Activated CD4-positive, alpha-beta T cell treated with anti-CD3 and anti-CD28 coated beads, Interleukin-2, amount 50 U/mL, for 1 hour (primary cell): ENCODE measurements at places on chromosomes 4 and X.

DNA sequence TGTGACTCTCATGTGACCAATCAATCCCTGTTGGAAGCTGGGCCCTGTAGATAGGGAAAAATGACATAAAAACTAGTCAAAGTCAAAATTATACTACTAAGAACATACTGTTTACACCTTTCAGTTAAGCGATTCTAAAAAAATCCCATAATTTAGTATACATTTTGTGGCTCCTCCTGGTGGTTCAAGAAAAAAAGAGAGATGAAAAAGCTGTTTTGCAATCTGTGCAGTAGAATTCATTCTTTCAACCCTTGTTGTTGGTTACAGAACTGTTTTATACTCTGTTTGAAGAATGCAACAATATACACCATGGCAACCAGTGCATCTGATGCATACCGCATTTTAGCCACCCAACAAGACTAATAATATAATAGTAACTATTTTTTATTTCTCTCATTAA, 66.8 kb upstream of the ANK2 start:
- DNase-seq = no peak

GRCh38 chr4:111807576-111807975, 337.7 kb upstream of the FAM241A start:
- DNase-seq = no peak

GRCh38 chr4:6369035-6369434, 99.4 kb downstream of the WFS1 start:
- no peak for DNase-seq

GRCh38 chr4:79977131-79977840, 95.7 kb downstream of the ANTXR2 start:
- no peak for DNase-seq

DNA sequence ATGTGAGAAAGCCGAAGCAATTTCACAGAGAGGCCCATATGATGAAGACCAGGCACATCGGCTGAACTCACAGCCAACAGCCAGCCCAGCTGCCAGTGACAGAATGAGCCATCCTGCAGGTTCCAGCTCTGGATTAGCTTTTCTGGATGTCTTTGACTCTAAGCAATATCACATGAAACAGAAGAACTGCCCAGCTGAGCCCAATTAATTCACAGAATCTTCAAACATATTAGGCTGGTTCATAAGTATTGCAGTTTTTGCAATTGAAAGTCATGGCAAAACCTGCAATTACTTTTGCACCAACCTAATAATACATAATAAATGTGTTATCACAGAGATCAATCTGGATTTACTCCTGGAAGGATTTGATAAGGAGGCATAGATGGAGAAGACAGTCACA, 299.9 kb downstream of the RAB28 start:
- no peak for DNase-seq

GRCh38 chr4:112340023-112340422, 42.9 kb downstream of the ALPK1 start:
- DNase-seq = no peak

- DNase-seq = no peak
Observed at GRCh38 chr4:147736458-147736857, 4.6 kb downstream of the ARHGAP10 start.

DNA sequence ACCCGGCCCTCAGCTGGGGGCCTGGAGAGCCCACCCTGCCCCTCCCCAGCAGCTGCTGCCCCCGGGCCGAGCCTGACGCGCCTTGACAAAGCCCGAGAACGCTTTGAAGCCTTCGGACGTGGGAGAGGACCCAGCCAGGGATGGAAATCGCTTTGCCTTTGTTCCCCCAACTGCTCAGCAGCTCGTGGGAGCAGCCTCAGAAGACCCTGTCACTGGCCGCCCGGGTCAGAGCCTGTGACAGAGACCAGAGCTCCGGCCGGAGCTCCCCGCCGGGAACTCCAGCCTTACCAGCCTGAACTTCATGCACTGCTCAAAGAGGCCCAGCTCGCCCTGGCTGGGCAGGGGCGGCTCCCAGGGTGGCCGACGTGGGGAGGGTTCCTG, 2.6 kb upstream of the SLC6A8 start:
- DNase-seq = no peak

GRCh38 chr4:5588046-5588445, 120.3 kb downstream of the EVC2 start:
- no peak for DNase-seq

- DNase-seq = no peak
Observed at GRCh38 chr4:3781997-3782930, 16.1 kb downstream of the ADRA2C start.

DNA sequence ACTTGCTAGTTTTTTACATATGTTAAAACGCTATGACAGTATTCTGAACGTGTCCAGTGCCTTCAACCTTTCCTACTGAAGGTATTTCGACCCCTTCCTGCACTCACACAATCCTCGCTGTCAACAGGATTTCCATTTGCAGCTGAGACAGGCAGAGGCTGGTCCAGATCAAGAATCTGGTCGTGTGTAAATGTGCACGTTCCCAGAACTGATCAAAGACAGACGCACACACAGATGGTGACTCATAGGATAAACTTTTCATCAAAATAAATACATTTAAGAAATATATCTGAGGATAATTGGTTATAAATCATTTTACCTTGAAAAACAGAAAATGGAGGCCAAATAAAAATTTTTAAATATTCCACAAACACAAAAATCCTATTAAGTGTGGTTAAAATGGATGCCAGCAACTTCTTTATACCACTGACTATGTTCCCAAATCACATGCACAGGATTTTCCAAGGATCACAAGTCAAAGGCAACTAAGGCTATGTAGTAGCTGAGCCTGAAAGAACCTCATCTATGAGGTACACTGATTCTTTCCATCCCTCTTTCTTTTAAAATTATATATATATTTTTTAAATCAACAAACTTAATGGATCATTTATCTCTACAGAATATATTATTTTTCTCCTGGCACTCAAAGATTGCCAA, 85.9 kb downstream of the RNF150 start:
- DNase-seq = no peak

DNA sequence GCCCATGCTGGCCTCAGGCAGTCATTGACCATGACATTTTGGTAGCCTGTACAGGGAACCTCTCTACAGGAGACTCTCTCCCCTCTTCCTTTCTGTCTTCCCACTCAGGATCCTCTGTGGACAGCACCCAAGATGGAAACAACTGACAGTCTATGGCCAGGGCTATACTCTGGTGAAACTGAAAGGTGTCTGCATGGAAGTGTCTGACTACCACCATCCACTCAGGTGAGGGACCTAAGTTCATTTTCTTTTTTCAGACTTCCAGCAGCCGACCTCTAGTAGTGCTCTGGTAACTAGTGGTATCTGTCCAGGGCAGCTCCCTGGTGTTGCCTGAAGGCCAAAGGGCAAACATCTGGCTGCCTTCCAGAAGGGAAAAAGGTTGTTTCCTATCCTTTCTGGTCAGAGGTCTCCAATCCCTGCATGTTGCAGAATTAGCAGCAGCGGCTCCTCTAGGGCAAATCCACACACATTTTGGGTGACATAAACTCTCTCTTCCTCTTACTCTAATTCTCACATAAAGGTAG, 804.5 kb downstream of the C4orf33 start:
- no peak for DNase-seq

DNA sequence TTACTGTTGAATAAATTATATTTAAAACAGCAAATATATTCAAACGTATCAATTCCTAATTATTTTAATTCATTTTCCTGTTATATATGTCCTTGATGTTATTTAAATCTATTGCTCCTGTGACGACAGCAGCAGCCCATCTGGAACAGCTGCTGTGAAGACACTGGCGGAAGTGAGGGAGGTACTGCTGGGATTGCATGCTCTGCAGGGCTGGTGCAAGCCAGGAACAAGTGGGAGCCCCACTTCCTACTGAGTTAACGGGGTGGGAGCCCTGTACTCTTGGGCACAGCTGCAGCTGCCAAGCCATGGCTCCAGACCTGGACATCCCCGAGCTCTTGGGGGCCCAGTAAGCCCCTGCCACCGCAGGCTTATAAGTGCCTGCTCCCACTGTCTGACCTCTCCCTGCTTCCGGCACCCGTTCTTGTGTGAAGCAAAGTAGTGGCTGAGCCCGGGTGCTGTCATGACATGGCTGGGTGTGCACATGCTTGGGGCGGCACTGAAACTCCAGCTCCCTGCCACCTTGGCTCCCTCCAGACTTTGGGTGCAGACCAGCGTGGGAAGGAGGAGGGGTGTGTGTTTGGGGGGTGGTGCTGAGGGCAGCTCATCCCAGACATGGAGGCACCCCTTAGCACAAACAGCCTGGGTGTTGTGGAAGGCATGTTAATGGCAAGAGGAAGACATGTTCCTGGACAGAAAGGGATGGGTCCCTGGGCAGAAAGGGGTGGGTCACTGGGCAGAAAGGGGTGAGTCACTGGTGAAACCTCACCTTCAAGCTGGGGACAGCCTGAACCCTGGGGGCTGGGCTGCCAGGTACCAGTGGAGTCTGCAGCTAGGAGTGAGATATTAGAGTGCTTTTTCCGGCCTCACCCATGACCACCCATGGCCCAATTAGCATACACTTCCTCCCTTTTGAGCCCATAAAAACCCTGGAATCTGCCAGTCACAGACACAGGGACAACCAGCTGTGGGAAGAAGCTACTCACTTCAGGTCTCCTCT, 1981.3 kb upstream of the IGFBP7 start:
- DNase-seq = no peak

- no peak for DNase-seq
Observed at GRCh38 chr4:121584836-121585235, 111.9 kb downstream of the ANXA5 start.

- DNase-seq = no peak
Observed at GRCh38 chrX:47586043-47586787, 4.0 kb downstream of the TIMP1 start.

DNA sequence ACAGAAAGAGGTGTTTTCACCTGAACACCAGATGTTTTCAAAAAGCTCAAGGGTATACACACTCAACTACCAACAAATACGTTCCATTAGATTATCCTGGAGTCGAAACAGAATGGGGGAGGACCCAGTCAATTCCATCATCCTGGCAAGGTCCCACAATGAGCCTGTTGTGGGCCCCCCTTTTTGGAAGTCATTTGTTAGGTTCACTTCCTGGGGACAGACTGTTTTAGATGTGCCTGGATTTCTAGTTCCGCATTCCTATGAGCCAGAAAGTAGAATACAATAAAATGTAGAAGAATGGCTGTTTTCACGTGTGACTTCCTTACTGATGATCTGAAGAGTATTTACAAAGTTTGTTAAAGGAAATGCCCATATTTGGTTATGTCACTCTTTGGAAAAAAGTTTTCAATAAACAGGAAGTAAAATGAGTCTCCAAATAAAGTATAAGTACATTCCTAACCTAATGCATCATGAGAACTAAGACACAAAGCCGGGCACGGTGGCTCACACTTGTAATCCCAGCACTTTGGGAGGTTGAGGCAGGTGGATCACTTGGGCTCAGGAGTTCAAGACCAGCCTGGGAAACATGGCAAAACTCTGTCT, 192.5 kb downstream of the MAML3 start:
- no peak for DNase-seq

GRCh38 chrX:39164212-39164611, 363.0 kb downstream of the MID1IP1 start:
- no peak for DNase-seq

GRCh38 chrX:30939928-30940327, 50.9 kb upstream of the TAB3 start:
- DNase-seq = no peak

DNA sequence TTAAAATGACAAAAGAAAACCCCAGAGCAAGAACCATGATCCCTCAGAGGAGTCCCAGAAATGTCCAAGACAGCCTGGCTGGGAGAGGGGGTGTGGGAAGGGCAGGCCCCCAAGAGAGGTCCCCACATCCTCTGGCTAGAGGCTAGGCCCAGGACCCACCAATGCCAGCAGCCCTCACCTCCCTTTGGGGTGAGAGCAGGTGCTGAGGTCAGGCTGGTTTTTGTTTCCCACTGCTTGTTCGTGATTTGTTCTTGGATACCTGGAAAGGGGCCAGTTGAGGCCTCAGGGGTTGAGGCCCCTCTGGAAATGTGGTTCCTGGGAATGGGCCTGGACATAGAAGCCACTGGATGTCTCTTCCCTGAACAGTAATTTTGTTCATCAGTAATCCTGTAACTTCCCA, 2.3 kb upstream of the GRSF1 start:
- no peak for DNase-seq

DNA sequence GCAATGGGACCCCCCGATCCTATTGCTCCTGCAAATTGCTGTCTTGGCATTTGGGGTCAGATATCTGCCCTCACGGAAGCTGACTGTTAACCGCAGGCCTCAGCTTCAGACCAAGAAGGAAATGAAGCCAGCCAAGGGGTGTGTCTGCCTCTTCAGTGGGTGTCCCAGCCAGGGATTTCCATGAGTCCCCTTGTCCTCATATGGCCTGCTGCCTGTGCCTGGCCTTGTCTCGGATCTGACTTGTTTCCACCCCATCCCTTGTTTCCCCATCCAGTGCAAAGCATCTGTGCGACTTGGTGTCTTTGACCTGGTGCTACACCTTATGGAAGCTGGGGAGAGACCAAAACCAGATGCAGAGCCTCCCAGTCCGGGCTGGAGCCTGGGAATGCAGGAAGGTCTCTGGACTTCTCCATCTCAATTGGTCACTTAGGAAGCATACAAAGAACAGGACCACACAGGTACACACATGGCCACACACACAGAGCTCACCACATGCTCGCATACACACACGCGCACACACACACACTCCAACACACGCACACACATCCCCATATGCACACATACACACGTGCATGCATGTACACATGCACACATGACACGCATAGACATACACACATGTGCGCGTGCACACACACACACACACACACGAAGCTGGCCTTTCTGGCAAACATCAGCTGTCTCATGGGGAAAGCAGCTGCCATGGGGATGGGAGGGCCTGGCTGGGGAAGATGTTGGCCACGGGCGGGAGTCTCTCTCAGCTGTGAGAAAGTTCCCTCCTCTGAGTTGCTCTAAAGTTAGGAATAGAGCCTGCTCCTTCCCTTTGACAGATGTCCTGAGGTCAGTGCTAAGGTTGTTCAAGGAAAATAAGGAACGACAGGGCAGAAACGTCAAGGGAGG, 65.5 kb downstream of the CRMP1 start:
- no peak for DNase-seq

DNA sequence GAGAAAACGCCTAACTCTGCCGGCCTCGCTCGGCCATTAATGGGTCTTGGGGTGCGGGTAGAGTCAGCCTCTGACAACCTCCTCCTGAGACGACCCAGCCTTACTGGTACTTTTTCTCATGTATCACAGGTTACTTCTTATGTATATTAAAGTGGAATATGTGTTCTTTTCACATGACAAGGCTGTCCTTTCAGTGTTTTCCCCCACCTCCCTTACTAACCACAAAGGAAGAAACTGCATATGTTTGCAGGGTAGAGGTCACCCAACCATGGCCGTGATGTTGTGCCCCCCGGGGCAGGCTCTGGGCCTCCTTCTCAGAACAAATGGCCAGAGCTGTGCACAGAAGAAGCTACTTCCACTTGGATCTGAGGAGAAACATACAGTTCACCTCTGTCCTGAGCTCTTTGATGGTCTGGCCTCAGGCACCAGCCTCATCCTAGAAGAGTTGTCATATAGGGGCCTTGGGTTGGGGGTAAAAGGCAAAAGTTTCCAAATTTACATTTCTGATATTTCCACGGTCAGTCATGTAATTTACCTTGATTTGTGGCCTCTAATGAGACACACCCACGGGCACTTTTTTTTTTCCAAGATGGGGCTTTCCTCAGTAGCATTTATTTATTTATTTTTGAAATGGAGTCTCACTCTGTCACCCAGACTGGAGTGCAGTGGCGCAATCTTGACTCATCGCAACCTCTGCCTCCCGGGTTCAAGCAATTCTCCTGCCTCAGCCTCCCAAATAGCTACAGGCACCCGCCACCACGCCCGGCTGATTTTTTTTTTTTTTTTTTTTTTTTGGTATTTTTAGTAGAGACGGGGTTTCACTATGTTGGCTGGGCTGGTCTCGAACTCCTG, 1.9 kb downstream of the SOWAHD start:
- no peak for DNase-seq
